ENCODE measurements at places on chromosomes 1 and 21.

- DNase-seq: no peak
Measured at GRCh38 chr1:232047473-232047872, 420.9 kb downstream of the DISC1 start.

DNA sequence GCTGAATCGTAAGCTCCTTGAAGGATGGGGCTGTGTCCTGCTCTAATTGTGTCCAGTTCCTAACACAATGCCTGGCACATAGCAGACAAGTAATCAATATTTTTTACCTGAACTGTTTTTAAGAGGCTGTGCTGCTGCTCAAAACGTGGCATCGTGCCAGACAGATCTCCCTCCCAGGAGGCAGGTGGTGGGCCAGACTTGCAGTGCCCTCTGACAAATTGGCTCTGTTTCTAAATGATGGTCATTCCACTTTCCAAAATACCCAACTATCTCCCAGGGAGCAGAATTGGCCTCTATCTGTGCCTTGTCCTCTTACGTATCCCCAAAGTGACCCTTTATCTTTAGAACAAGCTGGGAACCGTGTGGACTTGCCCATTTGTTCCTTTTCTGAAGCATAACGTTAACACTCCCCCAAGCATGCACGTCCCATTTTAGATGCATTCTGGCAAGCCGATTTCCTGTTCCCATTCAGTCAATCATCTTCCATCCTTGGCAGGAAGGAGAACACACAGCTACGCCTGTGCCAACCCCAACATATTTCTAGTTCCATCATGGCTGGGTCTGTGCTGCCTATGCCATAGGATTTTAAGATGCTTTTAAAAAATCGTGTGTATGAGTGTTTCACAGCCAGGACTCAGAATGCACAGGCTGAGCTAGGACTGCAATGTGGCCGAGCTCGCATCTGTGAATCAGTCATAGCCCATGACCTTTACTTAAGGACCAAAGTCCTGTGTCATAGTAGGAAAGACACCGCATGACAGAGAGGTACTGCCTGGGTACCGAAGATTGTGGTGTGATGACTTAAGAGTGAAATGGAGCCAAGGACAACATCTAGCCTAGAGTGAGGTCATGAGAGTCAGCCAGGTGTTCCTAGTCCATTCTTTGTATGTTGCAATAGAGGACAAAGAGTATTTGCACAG, 408.6 kb downstream of the PRDM2 start:
- no peak for DNase-seq

DNA sequence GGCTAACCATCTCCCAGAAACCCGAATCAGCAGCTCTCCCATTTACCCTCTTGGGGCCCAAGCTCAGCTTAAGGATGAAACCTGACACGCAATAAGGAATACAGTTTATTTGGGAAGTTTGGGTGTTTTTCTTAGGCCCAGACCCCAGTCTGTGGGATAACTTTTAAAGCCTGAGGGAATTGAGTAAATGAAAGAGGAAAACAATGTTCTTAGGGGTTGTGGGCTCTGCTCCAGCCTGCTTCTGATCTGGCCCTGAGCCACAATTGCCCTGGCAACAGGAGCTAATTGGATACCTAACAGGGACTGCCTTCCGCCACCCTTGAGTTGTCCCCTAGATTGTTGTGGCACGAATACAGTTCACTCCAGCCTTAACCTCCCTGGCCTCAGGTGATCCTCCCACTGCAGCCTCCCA, 20.1 kb downstream of the DYRK3 start:
- DNase-seq: no peak

GRCh38 chr1:88441022-88441421, 243.1 kb upstream of the PKN2 start:
- DNase-seq: no peak
